ENCODE measurements at places on chromosomes 5 and 9.
A peak's percentile ranks its signal among the peaks of the same experiment; 100 is the strongest.

DNA sequence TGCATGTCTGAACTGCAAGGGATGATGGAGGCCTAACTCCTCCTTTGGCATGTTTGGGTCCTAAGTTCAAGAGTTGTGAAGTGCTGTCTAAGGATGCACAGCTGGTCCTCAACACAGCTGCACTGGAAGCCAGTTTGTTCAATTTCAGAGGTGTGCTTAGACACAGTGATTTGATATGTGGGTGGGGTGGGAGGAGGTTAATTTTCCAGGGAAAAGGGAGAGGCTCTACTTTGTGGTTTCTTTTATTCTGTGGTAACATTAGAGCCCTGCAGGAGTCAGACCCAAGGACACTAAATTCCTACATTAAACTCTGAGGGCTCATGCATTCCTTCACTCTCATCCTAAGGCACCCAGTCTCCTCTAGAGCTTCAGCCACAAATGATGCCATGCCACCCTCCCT lies 188.4 kb upstream of the MAST4 start:
- no peak for DNase-seq

- DNase-seq = peak; percentile 53
Measured at GRCh38 chr9:105425816-105426433, 21.9 kb upstream of the FSD1L start.

GRCh38 chr5:115657881-115658233 lies 32.0 kb upstream of the TMED7 start:
- peak; percentile 39 for DNase-seq

DNA sequence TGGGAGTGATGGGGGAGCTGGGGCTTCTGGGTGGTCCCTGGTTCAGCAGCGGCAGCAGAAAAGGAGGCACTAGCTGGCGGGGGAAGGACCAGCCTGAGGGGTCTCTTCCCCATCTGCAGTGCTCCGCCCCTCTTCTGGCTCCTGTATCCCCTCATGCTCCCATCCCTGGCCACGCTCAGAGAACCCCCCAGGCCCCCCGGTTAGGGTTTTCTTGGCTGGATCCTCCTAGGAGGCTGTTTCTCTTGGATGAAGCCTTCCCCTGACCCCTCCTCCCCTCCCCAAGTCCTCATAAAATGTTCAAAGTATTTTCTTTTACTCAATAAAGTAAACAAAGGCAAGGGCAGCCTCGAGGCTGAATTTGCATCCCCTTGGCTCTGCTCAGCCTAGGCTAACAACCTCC lies 60.8 kb downstream of the FGF18 start:
- no peak for DNase-seq

- no peak for DNase-seq
Measured at GRCh38 chr9:34630402-34631154, 1.7 kb upstream of the ARID3C start.

- DNase-seq = no peak
Measured at GRCh38 chr5:168056499-168057182, 234.8 kb upstream of the WWC1 start.

DNA sequence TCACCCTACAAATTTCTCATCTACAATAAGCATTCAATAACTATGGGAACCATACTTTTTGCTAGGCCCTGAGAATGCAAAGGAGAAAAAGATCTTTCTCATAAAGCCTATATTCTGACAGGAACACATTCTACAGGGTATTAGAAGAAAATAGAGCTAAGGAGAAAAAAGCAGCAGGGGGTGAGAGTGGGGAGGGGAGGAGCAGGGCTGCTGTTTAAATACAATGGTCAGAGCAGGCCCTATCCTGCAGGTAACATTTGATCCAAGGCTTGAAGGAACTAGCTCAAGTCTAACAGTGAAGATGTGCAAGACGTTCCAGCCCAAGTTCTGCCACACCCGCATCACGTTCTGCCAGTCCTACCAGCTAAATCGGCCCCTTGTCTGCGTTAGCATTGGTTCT lies 89.7 kb downstream of the ELAVL2 start:
- DNase-seq = no peak

- peak; percentile 15 for DNase-seq
Measured at GRCh38 chr5:142725231-142726187, 39.6 kb upstream of the FGF1 start.

DNA sequence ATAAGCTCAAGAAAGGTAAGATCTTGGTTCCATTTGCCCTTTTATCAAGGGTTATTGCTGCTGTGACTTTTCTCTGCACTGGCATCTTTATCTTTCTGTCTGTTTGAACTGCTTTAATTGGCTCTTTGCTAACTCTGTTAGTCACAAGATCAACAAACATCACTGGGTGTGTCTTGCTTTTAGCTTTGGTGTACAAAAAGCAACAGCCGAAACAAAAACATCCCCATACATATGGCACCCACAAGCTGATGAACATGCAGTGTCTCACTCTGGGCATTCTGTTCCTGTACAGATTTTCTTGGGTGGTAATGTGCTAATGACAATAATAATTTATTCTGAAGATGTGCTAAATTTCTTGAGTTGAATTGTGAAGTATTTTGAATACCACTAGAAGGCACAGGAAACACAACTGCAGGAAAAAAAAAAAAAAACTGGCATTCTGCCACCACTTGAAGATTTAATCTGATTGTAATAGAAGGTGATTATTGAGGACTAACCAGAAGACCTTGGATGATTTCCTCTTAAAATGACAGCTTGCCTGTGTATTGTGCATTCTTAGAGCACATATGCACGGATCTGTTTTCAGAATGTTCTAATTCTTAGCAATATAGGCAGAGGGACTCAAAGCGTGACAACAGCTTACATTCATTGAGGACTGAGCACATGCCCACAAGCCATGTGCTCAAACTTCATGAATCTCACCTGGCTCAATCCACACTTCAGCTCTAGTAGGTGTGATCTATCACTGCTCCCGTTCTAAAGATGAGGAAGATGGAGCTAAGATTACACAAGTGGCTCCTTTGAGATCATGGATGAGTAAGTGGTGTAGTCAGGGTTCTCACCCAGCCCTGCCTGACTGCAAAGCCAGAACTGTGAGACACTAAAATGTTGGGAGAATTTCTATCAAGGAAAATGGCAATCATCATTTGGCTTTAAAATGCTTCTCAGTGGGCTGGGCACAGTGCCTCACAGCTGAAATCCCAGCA lies 96.4 kb downstream of the EBF1 start:
- DNase-seq = peak; percentile 86

GRCh38 chr9:91758491-91758981 lies 191.5 kb downstream of the ROR2 start:
- peak; percentile 55 for DNase-seq

GRCh38 chr5:72064801-72065570 lies 42.3 kb upstream of the MAP1B start:
- DNase-seq = no peak

DNA sequence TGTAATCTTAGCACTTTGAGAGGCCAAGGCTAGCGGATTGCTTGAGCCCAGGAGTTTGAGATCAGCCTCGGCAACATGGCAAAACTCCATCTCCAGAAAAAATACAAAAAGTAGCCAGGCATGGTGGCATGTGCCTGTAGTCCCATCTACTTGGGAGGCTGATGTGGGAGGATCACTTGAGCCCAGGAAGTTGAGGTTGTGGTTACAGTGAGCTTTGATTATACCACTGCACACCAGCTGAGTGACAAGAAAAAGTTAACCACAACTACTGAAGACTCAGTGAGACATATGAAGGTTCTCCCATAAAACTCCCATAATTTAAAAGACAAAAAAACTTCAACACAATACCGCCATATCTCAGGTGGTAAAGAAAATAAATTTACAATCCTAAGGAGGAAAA lies 98.0 kb downstream of the NR6A1 start:
- DNase-seq = no peak

- no peak for DNase-seq
Measured at GRCh38 chr9:115849679-115850412, 303.7 kb upstream of the PAPPA start.

DNA sequence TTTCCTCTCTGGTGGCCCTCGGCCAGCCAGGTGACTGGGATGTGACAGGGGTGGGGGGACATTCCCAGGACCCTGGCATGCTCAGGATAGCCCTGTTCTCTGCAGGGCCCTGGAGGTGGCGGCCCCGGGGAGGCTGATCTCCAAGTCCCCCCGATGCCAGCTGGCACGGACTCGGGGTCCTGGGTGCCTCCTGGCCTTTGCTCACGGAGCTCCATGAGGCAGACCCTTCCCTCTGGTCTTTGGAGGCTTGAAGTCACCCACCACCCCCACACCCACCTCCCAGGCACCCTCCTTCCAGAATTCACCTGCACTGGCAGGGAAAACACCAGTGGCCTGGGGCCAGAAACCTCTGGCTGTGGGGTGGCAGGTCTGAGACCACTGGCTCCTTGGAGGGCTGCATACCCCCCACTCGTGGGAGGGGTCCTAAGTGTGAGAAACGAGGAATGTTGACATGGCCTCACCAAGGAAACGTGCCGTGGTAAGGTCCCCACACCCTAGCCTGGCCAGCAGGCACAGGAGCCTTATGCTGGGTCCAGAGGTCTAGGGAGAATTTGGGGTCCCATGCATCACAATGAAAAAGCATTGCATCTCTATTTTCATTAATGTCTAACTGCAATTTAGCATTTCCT lies 130.8 kb upstream of the FAM120A start:
- DNase-seq = no peak

DNA sequence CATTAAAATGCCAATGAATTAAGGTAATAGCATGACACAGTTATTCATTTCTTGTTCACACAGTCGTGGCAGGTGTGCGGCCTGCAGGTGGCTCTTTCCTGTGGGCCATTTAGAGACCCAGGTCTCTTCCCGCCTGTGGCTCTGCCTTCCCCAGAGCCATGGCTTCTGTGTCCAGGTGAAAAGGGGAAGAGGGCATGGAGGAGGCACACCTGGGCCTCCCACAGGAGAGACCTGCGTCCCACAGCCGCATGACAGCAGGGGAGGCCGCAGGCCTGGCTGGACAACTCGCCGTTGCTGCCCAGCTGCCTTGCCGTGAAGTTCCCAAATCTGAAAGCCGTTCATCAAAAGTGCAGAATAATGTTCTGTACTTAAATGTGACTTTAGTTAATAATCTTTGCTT lies 14.4 kb upstream of the PLEKHG4B start:
- no peak for DNase-seq

GRCh38 chr5:153237671-153238332 lies 252.7 kb upstream of the GRIA1 start:
- DNase-seq = no peak

- DNase-seq = peak; percentile 54
Measured at GRCh38 chr5:148909040-148909439, 82.6 kb downstream of the ADRB2 start.

DNA sequence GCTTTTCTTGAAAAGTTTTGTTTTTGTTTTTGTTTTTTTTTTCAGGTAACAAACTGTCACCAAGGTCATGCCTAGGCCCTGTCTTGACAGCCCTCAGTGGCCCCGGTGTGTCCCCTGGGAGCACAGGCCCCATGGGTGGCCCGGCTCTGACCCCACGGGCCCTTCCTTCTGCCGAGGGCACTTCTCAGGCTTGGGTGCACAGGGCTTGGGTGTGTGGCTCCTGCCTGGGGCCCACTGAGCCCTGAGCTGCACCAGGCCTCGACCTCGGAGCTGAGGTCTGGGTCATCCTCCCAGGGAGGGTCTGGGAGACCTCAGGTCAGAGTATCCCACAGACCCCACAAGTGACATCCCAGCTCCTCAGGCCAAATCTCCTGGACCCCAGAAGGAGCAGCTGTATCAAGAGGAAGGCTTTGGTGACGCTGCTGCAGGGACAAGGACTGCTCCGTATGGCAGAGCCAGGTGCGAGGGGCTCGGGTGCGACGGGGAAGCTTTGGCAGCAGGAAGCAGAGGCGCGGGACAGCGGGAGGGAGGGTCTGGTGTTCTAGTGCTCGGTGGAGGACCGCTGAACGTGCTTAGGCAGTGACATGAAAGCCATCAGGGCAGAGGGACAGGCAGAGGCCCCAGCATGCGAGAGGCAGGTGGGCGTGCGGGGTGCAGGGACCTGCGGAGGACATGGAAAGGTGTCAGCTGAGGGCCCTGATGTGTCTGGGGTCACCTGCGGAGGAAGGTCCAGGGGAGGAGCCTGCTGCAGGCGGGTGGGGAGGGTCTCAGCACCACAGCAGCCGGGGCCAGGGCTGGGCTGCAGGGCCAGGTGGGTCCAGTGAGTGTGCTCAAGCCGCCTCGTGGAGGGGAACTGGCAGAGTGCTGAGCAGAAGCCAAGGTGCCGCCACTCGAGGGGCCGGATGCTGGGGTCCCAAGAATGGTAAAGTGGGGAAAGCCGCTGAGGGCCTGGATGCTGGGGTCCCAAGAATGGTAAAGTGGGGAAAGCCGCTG lies 18.4 kb upstream of the SLC9A3 start:
- DNase-seq = no peak

DNA sequence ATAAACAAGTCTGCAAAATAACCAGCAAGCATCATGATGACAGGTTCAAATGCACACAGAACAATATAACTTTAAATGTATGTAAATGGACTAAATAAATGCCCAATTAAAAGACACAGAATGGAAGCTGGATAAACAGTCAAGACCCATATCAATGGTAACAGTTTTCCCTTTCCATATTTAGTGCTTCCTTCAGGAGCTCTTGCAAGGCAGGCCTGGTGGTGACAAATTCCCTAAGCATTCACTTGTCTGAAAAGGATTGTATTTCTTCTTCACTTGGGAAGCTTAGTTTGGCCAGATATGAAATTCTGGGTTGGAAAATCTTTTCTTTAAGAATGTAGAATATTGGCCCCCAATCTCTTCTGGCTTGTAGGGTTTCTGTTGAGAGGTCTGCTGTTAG lies 120.2 kb upstream of the RASA1 start:
- no peak for DNase-seq

DNA sequence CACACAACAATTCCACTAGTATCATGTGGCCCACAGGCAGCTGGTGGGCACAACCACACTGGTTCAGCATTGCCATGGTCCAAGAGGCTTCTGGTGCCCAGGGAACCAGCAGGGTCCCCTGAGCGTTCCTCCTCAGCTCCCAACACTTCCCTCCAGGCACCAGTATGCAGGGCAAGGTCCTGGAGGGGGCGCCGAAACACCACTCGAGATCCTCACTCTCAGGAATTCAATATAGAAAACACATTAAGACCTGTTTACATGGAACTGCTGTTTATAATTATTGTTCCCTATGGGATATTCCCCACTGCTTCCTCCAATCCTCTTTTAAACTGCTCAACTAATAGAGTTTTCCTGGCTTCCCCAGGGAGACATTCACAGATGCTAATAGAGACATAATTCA lies 91.9 kb upstream of the GABRP start:
- DNase-seq = no peak

DNA sequence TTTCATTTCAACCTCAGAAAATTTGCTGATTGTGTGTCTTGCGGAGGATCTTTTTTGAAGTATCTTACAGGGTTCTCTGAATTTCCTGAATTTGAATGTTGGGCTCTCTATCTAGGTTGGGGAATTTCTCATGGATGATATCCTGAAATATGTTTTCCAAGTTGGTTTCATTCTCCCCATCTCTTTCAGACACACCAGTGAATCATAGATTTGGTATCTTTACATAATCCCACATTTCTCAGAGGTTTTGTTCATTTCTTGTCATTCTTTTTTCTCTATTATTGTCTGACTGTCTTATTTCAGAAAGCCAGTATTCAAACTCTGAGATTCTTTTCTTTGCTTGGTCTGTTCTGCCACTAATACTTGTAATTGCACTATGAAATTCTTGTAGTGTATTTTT lies 456.9 kb downstream of the PRELID2 start:
- no peak for DNase-seq

All from cardiac fibroblast (primary cell).